ENCODE measurements at places on chromosomes 1 and 21.
A peak's percentile ranks its signal among the peaks of the same experiment; 100 is the strongest.

DNA sequence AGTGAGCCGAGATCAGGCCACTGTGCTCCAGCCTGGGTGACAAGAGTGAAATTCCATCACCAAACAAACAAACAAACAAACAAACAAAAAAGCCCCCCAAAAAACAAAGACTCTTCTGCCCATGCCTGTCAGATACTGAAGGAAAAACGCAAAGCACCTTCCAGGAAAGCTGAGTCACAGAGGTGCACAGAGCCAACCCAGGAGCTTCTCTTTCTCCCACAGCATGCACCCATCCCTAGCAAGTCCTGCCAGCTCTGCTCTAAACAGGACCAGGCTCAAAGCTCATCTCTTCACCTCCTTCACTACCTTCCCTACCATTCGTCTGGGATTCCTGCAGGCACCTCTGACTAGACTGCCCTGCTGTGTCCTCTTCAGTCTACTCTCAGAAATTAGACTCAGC is 46.5 kb downstream of the ETS2 start:
- no peak for DNase-seq

GRCh38 chr1:201573030-201573429 is 34.1 kb downstream of the NAV1 start:
- no peak for DNase-seq

DNA sequence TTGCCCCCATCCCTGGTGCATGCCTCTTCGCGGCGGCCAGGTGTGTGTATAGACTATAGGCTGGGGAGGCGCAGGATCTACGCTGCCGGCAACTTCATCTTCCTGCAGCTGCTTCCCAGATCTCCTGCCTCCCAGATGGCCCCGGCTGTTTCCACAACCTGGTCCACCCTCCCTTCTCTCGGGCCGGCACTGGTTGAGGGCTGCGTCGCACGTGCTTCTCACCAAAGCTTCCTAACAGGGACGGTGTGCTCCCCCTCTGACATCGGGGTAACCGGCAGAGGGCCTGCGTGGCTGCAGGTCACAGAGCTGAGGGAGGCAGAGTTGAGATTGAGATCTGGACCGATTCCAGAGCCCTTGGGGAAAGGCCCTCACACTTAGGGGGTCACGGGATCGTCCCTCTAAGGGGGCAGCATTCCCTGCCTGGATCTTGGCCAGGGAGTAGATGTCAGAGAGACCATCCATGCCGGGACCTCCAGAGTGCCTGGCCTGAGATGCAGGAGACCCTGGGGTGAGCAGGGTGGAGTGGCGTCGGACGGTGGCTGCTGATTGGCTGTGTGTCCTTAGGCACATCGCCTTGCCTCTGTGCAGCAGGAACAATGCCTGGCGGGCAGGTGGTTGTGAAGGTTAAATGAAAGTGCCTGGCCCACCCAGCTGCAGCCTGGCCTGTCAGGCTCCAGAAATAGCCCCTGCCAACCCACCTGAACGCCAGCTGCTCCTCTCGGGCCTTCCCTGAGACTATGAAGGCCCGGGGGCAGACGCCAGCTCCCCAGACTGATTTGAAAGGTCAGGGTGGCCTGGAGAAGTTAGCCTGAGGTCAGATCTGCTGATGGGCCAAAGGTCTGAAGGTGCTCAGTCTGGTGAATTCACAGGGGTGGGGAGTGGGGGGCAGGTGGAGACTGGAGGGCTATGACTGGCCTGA is 6.1 kb upstream of the MASP2 start:
- DNase-seq: no peak

- no peak for DNase-seq
These were observed 309.2 kb downstream of the HLX start for GRCh38 chr1:221188458-221188857.

- no peak for DNase-seq
These were observed 44.0 kb upstream of the DIPK1A start for GRCh38 chr1:93005252-93005598.

DNA sequence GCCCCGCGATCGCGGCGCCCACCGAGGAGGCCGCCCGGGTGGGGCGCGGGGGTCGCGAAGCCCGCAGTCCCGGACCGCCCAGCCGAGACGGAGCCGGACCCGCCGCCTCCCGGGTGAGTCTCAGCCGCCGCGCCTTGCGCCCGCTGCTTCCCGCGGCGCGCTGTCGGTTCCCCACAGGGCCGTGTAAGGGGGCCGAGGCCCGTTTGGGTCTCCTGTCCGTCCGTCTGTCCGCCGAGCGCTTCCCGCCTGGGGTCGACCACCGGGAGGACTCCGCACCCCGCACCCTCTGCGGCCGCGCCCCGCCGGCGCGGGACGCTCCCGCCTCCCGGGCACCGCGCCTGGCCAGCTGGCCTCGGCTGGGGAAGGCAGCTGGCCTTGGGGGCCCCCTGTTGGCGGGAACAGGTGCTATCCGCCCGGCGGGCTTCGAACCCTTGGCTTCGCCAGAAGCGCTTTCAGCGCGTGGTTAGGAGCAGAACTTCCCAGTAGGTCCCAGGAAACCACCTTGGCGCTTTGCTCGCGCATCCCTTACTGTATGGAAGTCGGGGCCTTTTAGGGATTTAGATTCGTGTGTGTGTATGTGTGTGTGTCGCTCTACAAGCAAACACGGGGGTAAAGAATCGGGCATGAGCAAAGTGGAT is 414 bp downstream of the TMEM51 start:
- peak; percentile 62 for DNase-seq

GRCh38 chr1:200029035-200029821 is 1.7 kb downstream of the NR5A2 start:
- DNase-seq: peak; percentile 24

- no peak for DNase-seq
These were observed 11.2 kb downstream of the EPHA10 start for GRCh38 chr1:37753473-37754321.

DNA sequence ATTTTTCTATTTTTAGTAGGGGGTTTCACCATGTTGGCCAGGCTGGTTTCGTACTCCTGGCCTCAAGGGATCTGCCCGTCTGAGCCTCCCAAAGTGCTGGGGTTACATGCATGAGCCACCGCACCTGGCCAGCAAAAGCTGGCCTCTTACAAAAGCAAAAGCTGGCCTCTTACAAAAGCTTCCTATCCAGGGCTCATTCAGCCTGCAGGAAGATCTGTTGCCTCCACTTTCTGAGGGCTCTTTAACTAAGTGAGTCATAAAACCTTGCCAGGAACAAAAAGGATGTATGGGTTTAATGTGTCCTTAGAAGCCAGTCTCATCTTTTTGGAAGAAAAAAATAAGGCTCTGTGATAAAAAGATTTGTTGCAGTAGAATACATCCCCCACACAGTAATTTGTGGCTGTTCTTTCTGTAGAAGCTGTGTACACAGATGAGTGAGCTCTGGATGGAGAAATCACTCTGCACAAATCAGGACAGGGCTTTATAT is 15.0 kb downstream of the HTR1D start:
- no peak for DNase-seq

GRCh38 chr1:61842036-61842435 is 99.8 kb downstream of the PATJ start:
- DNase-seq: no peak

- no peak for DNase-seq
These were observed 4.0 kb downstream of the CFAP45 start for GRCh38 chr1:159895836-159896545.

DNA sequence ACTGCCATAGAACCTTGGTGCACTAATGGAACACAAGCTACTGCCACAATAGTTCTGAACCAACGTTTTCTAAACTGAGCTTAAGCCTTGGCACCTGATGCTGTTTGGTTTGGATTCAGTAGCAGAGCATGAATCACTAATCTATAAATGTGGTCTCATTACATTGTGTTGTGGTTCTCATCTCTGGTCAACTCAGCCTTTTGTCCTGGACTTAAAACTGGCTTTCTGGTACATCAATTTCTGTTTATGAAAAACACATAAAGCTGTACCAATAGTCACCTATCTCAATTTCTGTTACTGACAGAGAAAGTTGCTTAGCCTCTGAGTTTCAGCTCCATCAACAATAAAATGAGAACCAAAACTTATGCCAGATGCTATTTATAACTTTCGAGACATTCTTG is 197.5 kb upstream of the KIAA0040 start:
- DNase-seq: no peak

- DNase-seq: no peak
These were observed 89.4 kb upstream of the UBE2U start for GRCh38 chr1:64114012-64114525.

- DNase-seq: no peak
These were observed 71.0 kb downstream of the ACTL8 start for GRCh38 chr1:17826165-17826488.

GRCh38 chr1:155187456-155187891 is 13.8 kb downstream of the TRIM46 start:
- DNase-seq: no peak

- no peak for DNase-seq
These were observed 92.8 kb downstream of the ETS2 start for GRCh38 chr21:38898422-38899096.

DNA sequence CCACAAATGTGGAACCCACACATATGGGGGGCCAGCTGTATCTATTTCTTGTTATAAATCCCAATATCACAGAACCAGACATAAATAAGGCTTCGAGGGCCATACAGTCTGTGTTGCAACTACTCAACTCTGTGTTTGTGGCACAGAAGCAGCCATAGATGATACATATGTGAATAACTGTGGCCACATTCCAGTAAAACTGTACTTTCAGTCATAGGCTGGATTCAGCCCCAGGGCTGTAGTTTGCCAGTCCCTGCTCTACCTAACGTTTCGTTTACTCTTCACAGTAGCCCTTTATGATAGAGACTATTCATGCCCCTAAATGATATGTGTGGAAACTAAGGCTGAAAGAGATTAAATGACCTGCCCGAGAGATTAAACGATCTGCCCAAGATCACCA is 48.7 kb downstream of the FHAD1 start:
- peak; percentile 65 for DNase-seq

- DNase-seq: no peak
These were observed 32.4 kb upstream of the CEP350 start for GRCh38 chr1:179921981-179922872.

GRCh38 chr1:169584483-169585144 is 1.7 kb downstream of the F5 start:
- DNase-seq: peak; percentile 66

GRCh38 chr21:26758083-26758880 is 86.9 kb downstream of the ADAMTS1 start:
- no peak for DNase-seq

DNA sequence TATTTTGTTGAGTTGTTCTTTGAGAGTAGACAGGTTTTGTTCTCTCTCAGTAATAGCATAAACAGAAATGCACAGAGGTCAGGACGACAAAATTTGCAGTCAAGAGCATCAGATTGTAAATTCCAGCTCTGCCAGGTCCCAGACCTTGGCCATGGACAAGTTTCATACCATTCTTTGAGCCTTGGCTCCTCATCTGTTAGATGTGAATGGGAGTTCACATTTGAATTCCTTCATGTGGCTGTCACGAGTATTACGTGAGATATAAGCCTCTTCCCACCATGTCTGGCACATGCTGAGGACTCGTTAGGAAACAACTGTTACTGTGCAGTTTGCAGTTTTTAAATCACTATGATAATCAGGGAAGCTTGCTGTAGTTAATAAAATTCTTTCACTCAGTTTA is 93.2 kb upstream of the KCTD3 start:
- no peak for DNase-seq

DNA sequence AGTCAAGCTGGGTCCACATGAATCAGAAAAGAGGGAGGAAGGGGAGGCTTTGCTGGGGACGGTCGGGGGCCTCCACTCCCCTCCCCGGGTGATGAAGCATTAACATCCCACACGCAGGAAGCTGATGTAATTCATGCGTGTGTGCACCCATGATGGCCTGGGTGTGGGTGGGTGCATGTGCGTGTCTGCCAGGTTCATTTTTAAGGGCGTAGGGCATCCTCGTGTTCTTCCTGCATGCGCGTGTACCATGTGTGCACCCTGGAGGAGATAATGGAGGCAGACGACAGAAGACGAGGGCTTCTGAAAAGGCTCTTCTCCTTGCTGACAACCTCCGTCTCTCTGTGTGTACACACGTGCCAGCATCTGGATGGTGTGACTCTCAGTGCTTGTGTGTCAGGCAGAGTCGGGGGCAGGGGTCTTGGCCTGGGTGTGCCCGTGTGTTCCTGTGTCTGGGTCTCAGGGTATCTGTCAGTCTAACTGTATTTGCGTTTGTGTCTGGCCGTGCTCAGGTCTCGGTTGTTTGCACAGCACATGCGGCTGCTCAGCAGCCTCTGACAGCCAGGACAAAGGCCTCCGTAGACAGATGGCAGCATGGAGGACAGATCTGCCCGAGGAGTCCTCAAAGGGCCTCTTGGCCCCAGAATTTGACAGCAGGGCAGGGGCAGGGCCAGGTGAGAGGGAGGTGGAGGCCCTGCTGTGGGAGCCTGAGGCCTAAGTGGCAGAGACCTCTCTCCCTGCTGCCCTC is 2.4 kb downstream of the RAP1GAP start:
- DNase-seq: no peak

GRCh38 chr1:231639819-231640218 is 13.2 kb downstream of the DISC1 start:
- DNase-seq: no peak

GRCh38 chr21:37082856-37083528 is 9.9 kb downstream of the TTC3 start:
- DNase-seq: no peak
